NCI-H524 treated with DMSO at 0.1 percent for 48 hours (cell line): ENCODE measurements at places on chromosomes 13 and 19.

- no peak for DNase-seq
These were observed 381.6 kb downstream of the KLF5 start for GRCh38 chr13:73440296-73440895.

GRCh38 chr13:42076309-42076713 is 27.9 kb downstream of the DGKH start:
- DNase-seq: no peak

GRCh38 chr19:10695401-10696398 is 5.5 kb upstream of the QTRT1 start:
- DNase-seq: peak; percentile 88

- DNase-seq: no peak
These were observed 172.3 kb downstream of the DIAPH3 start for GRCh38 chr13:59991395-59991794.

- DNase-seq: no peak
These were observed 10.7 kb downstream of the MARCHF2 start for GRCh38 chr19:8423817-8424223.

DNA sequence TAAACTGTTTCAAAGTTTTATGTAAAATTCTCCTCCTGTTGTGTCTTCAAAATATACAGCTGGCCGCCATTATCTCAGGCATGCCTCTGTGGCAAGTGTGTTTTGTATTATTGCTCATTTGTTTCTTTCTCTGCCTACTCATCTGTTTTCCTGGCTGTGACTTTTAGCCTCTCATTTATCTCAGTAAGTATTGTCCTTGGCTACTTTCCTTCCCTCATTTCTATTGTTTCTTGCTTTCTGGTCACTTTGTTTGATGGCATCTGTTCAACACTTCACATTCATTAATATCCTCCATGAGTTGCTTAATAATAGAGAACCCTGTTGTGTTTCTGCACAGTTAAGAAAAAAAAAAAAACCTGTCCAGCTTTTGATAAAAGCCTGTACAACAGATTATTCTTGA is 869.4 kb downstream of the PCDH17 start:
- DNase-seq: no peak

- no peak for DNase-seq
These were observed 1276.8 kb downstream of the OLFM4 start for GRCh38 chr13:54305377-54305776.

GRCh38 chr19:50214699-50215543 is 11.5 kb downstream of the MYH14 start:
- DNase-seq: no peak

- DNase-seq: no peak
These were observed 20.4 kb downstream of the MLLT1 start for GRCh38 chr19:6259312-6259861.

GRCh38 chr13:76314495-76314894 is 571.7 kb downstream of the KCTD12 start:
- no peak for DNase-seq

GRCh38 chr19:49744946-49745381 is 18.1 kb downstream of the TSKS start:
- DNase-seq: no peak

GRCh38 chr13:96273196-96273595 is 183.3 kb downstream of the HS6ST3 start:
- DNase-seq: no peak

GRCh38 chr19:30064348-30064699 is 122.3 kb downstream of the URI1 start:
- no peak for DNase-seq

- no peak for DNase-seq
These were observed 1.7 kb downstream of the CEACAM5 start for GRCh38 chr19:41709951-41710645.

DNA sequence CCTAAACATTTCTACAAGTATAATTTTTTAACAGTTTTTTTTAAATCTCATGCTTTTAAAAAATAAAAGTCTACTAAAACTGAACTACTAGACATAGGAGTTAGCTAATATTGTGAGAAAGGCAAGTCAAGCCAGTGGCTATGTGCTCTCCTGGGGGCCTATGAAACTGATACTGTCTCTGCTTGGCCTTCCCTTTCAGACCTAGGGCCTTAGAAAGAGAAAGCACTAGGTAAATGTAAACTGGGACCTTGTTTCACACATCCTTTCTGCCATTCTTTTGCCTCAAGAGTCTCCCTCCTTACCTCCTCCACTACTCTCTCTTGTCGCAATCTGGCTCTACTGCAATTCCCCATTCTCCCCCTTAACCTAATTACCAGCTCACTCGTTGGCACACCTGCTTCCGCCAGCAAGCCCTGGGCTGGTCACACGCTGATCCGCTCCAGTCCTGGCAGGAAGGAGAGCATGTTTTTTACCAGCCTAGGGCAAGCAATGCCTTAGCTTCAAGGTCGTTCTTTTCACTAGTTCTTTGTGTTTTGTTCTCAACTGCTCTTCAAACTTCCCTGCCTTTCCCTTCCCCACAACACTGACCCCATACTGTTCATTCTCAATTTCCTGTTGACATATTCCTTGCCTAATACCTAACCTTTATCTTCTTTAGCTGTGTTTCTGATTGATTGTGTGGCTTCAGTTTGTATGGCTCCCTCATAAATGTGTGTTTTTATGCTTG is 23.1 kb downstream of the TBC1D4 start:
- DNase-seq: peak; percentile 67

GRCh38 chr19:19031891-19032290 is 1.4 kb downstream of the SUGP2 start:
- no peak for DNase-seq

DNA sequence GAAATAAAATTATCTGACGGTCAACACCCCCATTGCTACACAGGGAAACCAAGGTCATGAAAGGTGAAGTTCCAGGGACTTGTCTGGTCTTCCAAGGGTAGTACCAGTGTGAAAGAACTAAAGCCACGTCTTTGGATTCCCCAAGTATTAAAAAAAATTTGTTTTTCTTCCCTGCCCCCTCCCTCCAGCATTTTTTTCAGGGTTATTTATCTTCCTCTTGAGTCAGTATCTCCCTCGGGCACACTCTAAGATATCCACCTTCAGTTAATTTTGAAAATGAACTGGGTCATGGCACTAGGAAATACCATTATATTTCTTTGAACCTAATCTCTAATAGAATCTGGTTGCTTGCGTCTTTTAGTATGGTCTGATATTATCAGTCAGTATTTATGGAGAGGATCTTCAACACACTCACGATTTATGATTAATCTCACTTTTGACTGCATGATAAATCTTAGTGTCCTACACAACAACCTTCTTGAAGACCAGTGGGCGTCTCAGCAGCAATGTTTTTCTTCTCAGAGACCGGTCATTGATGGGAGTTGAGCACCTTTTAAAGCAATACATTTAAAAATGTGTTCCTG is 9.1 kb downstream of the ATP8A2 start:
- DNase-seq: no peak

GRCh38 chr13:100547791-100548201 is 40.8 kb downstream of the GGACT start:
- DNase-seq: no peak

GRCh38 chr19:40774916-40775631 is at the start of gene MIA:
MIA (plus strand) TSS chr19:40775521; CDS start chr19:40775543, 22 bp downstream.
- no peak for DNase-seq

- no peak for DNase-seq
These were observed 1078.9 kb downstream of the SLITRK1 start for GRCh38 chr13:82803341-82803740.

- DNase-seq: no peak
These were observed 44.5 kb downstream of the VWA8 start for GRCh38 chr13:41916173-41916954.

DNA sequence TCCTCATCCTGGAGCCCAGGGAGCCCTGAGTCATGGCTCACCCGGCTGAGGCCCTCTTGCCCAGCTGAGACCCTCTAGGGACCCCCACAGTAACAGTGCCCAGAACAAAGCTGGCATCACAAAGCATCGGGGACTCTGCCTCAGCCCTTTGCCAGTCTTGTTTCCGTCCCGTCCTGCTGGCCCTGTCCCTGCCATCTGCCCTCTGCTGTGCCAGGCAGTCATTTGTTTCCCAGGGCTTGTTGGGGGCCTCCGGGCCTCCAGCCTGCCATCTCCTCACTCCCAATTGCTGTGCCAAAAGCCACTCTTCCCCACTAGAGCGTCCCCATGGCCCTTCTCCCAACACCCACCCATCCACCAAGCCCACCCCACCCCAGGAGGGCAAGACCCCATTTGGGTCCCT is 64.2 kb downstream of the SMARCA4 start:
- no peak for DNase-seq

GRCh38 chr13:101425623-101426022 is 9.3 kb upstream of the NALCN start:
- no peak for DNase-seq

GRCh38 chr13:51856998-51857397 is 4.8 kb upstream of the CCDC70 start:
- no peak for DNase-seq

- DNase-seq: no peak
These were observed 116.6 kb downstream of the CYSLTR2 start for GRCh38 chr13:48770372-48770771.

DNA sequence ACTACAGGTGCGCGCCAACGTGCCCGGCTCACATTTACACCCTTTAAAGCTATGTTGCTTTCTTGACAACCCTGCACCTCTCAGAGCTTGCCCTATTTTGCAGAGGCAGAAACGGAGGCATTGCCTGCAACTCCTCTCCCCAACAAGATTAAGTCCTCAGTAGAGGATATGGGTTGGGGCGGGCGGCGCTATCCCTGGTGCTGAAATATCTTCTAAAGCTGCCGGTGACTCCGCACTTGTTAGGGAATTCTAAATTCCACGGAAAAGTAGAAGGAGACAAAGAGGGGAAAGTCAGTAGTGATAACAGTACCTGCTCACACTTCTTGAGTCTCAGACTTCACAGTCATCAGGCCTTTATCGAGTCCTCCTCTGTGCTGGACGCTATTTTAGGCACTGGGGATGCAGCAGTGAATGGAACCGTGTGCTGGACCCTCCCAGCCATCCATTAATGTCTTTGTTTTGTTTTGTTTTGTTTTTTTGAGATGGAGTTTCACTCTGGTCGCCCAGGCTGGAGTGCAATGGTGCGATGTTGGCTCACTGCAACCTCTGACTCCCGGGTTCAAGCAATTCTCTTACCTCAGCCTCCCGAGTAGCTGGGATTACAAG is 18.0 kb downstream of the SLC5A5 start:
- DNase-seq: no peak

GRCh38 chr13:26964278-26965250 is 204.0 kb upstream of the GPR12 start:
- peak; percentile 95 for DNase-seq

GRCh38 chr13:107562203-107562602 is 653.1 kb downstream of the LIG4 start:
- no peak for DNase-seq

GRCh38 chr13:102707467-102707866 is 12.6 kb upstream of the METTL21C start:
- DNase-seq: no peak

DNA sequence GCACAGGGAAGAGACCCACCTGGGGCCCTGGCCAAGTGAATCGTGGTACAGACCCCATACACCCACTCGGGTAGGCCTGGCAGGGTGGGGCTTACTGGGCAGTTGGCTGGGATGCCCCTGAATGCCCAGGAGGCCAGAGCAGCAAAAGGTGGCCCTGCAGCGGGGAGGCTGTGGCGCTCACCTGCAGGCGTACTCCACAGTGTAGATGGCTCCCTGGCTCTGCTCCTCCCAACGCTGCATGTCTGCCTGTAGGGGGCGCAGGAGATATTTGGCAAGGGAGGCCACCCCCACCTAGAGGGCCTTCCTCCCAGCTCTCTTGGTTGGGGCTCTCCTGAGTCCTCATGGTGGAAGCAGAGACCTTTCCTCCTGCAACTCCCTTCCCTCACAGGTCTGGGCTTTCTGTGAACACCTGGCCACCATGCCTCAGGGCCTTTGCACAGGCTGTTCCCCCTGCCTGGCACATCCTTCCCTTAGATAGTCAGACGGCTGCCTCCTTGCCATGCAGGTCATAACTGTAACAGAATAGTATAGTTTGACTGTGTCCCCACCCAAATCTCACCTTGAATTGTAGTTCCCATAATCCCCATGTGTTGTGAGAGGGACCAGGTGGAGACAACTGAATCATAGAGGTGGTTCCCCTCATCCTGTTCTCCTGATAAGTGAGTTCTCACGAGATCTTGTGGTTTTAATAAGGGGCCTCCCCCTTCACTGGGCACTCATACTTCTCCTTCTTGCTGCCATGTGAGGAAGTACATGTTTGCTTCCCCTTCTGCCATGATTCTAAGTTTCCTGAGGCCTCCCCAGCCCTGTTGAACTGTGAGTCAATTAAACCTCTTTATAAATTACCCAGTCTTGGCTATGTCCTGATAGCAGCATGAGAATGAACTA is 5.9 kb downstream of the BORCS8 start:
- peak; percentile 28 for DNase-seq

GRCh38 chr19:46451352-46451751 is 20.0 kb downstream of the PNMA8A start:
- DNase-seq: no peak

GRCh38 chr19:32164384-32164992 is 180.9 kb upstream of the ZNF507 start:
- no peak for DNase-seq

- DNase-seq: no peak
These were observed at the start of gene IL27RA for GRCh38 chr19:14031719-14032480. IL27RA (plus strand) TSS chr19:14031762; CDS start chr19:14031873, 111 bp downstream.

GRCh38 chr13:112143046-112143752 is 76.2 kb downstream of the SOX1 start:
- no peak for DNase-seq

DNA sequence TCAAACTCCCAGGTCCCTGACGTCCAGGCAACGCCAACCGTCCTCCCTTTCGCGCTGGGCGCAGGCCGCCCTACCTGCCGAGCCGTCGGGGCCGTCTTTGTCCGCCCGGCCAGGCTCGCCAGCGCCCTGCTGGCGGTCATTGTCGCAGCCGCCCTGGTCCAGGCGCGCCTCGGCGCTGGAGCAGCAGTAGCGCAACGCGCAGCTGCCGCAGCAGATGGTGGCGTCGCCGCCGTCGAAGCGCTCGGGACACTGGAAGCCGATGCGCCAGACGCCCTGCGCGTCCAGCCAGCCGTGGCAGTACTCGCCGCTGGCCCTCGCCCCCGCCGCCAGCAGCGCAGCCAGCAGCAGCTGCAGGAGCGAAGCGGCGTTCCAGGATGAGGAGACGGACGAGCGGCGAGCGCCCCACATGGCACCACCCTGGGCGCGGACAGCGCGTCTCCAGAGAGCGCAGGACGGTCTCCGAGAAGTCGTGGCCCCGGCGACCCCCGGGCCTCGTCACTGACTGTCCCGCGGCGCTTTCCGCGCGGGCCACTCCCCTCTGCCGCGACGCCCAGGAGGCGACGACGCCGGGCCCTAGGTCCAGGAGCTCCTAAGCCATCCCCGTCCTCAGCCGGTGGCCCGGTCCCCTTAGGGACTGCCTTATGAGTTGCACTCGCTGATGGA is 1.1 kb downstream of the SHISA2 start:
- DNase-seq: peak; percentile 51
